NCI-H1048 (cell line): ENCODE measurements at places on chromosomes 4 and X.

DNA sequence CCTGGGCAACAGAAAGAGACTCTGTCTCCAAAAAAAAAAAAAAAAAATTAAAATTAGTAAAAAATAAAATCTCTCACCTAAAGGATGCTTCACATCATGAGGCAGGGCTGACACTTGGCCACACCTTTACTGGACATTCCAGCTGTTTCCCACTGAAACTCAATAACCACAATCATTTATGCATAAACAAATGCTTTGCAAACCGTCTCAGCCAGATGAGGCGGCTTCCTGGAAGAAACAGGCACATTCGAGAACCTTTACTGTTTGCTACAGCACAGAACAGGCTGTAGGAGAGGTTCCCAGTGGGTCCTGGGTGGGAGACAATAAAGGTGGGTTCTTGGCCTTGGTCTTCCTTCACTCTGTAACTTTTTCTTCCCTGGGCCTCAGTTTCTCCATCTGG, 10.9 kb upstream of the TBC1D14 start:
- no peak for DNase-seq

DNA sequence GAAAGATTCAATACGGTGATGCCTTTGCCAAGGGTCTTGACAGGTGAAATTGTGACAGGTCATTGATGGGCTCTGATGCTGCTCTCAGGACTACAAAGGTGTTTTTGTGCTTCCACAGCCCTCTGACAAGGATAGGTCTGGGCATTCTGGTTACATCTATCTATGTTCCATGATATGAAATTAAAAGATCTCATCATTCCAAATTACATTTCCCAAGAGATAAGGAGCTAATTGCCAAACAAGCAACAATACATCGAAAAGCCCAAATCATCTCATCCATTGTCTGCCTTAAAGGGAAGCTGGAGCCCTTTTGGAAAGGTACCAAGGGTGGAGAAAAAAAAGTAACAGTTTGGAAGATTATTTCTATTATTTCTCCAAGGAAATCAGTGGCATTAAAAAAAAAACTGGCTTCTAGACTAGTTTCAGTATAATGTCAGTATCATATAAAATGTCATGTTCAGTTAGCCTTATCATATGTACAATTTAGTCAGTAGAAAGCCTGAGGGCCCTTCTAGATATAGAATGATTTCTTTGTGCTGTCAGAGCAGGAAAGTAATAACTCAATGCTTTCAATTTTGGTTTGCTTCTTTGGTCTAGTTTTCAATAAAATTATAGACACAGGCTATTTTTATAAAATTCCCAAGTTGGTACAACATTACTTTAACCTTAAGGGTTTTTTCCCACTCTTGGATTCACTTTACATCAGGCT, 224.5 kb upstream of the GPRIN3 start:
- no peak for DNase-seq

- no peak for DNase-seq
These were observed 55.0 kb upstream of the PAK3 start for GRCh38 chrX:111041018-111041462.

GRCh38 chr4:10124167-10124930, 7.8 kb upstream of the WDR1 start:
- no peak for DNase-seq
